Psoas muscle (tissue), 8 donors: ENCODE measurements at places on chromosomes 5 and 9. TPM values are rescaled to one million over a fixed set of nuclear protein-coding genes. Genes with fewer than 3 reads are reported as not detected.

The TICAM2 gene
- total RNA-seq, result 2.1 TPM

The FSD1L gene
- 17.0 TPM for total RNA-seq

The ARID3C gene
- not detected for total RNA-seq

The SLC6A19 gene
- not detected for total RNA-seq

The BNC2 gene
- total RNA-seq, result 115 TPM

The EGFL7 gene
- total RNA-seq, result 48.9 TPM

The SQSTM1 gene
- 707 TPM for total RNA-seq

The SPINK7 gene
- total RNA-seq, result not detected

The NEUROG1 gene
- not detected for total RNA-seq

The WDR31 gene
- 1.7 TPM for total RNA-seq

The ARHGEF37 gene
- total RNA-seq, result 9.0 TPM

DNA sequence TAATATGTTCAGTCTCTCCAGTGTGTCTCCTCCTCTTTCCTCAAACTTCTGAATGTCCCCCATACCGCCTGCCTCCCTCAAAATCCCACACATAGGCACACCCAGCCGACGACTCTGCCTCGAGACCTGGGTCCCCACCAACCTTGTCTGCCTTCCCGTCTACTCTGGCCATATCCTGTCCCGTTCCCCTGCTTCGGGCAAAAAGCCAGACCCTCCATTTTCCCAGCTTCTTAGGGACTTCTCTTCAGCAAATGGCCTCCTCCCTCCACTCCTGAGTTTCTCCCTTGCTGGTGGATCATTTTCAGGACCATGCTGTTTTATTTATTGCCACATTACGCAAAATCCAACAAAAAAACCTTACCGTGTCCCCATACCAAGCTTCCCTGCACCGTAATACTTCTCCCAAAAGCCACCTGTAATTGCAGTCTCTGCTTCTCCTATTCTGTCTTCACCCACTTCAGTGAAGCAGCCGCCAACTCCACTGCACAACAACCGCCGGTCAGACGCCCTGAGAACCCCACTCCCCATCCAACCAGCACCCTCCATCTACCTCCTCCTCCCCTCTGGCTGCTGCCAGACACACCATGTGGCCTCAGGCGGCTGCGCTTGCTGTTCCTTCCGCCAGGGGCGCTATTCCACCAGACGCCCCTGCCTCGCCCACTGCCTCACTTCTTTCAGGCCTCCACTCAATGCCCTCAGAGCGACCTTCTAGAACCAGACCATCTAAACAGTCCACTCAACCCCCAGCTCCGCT lies 117.0 kb downstream of the TRPM6 start:
- no peak for DNase-seq

DNA sequence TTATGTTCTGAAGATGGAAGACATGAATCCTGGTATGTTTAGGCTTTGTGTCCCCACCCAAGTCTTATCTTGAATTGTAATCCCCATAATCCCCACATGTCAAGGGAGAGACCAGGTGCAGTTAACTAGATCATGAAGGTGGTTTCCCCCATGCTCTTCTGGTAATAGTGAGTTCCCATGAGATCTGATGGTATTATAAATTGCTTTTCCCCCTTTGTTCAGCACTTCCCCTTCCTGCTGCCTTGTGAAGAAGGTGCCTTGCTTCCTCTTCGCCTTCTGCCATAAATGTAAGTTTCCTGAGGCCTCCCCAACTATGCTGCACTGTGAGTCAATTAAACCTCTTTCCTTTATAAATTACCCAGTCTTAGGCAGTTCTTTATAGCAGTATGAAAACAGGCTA lies 229.0 kb downstream of the ARL15 start:
- no peak for DNase-seq

DNA sequence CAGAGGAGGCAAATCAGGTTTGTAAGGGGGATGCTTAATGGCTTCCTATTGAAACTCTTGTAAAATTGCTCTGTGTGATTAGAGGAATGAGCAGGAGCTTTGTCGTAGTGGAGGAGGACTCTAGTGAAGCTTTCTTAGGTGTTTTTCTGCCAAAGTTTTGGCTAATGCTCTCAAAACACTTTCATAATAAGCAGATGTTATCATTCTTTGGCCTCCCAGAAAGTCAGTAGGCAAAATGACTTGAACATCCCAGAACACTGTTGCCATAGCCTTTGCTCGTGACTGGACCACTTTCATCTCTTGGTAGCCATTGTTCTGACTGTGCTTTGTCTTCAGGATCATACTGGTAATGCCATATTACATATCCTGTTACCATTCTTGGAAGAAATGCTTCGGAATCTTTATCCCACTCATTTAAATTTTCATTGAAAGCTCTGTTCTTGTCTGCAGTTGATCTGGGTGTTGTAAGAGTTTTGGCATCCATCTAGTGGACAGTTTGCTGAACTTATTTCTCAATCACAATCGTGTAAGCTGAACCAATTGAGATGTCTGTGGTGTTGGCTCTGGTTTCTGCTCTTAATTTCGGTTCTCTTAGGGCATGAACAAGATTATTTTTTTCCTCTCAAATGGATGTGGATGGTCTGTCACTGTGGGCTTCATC lies 187.6 kb downstream of the COMMD10 start:
- no peak for DNase-seq

DNA sequence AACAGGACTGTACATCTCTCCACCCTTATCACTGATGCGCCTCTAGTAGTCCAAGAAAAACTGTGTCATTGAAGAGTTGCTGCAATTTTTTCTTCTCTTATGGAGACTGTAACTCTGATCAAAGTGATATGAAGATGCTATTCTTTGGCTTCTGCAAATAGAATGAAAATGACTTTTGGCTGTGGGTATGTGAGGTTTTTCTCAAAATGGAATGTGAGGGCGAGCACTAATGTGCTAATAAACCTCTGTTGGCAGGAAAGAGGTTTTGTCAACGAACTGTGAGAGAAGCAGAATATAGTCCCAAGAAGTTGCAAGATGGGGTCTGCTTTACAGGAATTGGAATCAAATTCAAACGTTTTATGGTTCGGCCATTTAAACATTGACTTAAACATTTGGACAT lies 252.0 kb upstream of the GAS1 start:
- DNase-seq, result no peak

DNA sequence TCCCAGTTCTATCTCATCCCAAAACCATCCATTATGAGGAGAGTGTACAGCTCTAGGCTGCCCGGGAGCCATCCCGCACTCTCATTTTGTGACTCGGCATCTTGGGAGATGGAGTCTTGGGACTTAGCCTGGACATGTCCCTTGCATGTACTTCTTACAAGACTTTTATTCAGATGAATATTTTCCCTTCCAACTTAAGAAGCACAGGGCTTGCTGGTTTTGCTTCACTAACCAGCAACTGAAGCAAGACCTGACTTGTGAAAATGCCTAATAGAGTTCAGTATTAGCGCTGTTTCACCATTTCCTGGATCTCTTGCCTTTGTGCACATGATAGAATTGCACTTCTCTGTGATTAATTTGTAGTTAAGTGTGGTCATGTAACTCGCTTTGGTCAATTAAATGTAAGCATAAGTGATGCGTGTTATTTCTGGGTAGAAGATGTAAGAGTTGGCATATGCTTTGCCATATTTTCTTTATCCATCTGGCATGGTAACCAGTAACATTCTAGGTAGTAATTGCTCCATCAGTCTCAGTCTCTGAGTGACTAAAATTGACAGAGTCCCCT lies 55.8 kb downstream of the PDCD1LG2 start:
- no peak for DNase-seq

- no peak for DNase-seq
These were observed 27.0 kb downstream of the CPLANE1 start for GRCh38 chr5:37222181-37222580.

- no peak for DNase-seq
These were observed 13.9 kb upstream of the FNIP1 start for GRCh38 chr5:131810510-131811249.

DNA sequence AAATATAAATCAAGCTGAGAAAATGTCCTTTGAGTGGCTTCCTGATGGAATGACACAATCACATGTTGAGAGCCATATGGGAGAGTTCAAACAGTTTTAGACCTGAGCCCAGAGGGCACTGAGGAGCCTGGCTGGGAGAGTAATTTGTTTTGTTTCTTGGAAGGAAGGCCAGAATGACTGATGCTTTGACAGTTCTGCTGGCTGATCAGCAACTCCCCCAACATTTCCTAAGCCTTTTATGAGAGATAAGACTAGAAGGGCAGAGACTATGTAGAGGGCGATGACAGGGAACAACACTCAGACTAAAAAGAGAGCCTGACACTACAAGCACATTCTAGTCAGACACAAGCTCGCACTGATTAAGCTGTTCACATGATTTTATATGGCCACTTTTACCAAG lies 169.2 kb downstream of the COX7C start:
- no peak for DNase-seq

DNA sequence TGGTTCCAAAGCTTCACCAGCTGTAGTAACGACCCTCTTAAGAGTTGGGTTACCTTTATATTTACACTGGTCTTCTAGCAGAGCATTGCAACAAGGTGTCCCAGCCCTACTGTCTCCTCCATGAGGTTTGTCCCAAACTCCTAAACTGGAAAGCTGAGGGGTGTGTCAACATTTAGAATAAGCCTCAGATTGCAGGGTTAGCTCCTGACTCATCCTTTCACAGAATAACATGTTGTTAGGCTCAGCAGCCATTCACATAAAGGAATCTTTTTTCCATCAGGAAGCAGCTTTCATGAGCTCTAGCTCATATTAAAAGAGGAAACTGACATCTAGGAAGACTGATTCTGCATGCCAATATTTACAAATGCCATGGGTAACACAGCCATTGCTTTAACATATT lies 238.7 kb downstream of the EFNA5 start:
- DNase-seq, result no peak

- DNase-seq, result no peak
These were observed 1.3 kb downstream of the SH3GL2 start for GRCh38 chr9:17580119-17580518.

DNA sequence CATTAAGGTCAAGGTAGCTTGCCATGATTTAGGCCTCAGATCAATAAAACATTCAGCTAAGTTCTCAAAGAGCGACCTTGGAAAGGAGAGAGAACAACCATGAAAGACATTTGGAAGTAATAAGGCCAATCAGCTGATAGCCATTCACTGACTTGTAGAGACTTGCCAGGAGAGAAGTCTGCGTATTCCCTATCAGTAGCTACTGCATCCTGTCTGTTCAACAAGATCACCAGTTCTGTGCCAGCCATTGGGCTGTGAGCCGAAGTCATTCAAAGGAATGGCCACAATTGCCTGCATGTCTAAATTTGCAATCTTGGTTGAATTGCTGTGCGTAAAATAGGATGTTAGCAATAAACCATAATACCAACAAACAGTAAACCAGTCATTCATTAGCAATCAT lies 219.8 kb downstream of the FBXL7 start:
- no peak for DNase-seq

- DNase-seq, result peak; percentile 6
These were observed 35.1 kb upstream of the ORM1 start for GRCh38 chr9:114287763-114288192.

- DNase-seq, result peak; percentile 40
These were observed 42.8 kb downstream of the NEURL1B start for GRCh38 chr5:172683645-172684471.

- DNase-seq, result no peak
These were observed 658.8 kb downstream of the ACTL7B start for GRCh38 chr9:108197008-108197365.

- no peak for DNase-seq
These were observed 42.2 kb upstream of the IL17B start for GRCh38 chr5:149421372-149421685.

DNA sequence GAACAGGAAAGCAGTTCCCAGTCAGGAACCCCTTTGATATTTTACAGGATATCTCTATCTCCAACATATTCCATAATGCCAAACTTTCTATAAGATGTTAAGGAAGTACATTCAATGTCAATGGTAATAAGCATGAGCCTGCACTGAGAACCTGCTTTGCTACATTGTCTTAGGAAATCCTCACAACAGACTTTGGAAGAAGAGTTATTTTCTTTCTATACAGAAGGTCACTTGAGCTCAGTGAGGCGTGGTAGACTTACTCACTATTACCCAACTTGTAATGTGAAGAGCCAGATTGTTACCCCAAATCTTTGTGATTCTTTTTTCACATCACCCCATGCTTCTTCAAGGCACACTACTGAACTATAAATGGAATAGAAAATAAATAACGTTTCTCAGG lies 435.9 kb downstream of the DNAH5 start:
- DNase-seq, result no peak

DNA sequence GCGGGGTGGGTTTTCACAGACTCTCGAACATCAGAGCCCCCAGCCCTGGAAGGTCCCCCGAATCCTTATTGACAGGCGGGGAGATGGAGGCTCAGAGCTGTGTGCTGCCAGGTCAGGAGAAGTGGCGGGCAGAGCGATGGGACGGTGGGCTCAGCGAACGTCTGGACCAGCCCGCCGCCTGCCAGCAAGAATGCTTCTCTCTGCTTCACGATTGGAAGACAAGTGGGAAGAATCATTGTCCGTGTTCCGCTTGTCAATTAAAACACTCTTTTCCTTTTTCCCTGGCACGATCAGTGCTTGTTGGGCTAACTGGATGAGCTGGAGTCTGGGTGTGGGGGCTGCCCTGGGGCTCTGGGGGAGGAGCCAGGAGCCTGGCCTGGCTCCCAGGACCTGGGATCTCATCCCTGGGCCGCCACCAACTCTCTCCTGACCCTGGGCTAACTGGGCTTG lies 1.6 kb downstream of the COL5A1 start:
- no peak for DNase-seq

DNA sequence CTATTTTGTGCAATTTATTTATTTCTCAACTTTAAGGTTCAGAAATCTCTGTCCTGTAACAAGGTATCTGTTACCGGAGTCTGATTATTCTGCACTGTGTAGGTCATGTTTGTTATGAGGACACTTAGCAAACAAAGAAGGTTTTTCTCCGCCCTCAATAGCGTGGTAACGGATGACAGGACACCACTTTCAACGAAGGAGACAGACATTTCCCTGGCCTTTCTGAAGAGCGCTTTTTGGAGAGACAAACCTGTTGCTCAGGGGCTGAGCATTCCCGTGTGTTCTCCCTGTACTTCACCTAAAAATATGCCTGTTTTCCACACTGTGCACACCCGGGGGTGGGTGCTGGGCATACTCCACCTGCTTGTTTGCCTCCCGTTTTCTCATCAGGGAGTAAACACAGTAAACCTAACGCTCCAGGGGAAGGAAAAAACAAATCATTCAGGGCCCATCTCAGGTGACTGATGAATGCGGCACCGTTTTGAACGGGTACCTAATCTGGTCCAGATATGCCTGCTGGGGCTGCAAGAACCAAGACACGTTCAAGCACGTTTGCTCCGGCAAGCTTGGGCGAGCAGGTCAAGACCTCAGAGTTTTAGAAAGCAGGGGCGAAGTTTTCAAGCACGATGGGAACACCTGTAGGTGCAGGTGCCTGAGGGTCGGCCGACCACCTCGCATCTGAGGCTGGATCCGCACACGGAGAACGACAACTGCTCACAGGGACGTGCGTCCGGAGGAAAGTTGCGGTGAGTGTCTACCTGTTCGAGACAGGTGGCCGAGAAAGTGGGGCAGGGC lies 859 bp downstream of the RETREG1 start:
- no peak for DNase-seq

GRCh38 chr5:73596705-73597328 lies 29.2 kb upstream of the ARHGEF28 start:
- no peak for DNase-seq

DNA sequence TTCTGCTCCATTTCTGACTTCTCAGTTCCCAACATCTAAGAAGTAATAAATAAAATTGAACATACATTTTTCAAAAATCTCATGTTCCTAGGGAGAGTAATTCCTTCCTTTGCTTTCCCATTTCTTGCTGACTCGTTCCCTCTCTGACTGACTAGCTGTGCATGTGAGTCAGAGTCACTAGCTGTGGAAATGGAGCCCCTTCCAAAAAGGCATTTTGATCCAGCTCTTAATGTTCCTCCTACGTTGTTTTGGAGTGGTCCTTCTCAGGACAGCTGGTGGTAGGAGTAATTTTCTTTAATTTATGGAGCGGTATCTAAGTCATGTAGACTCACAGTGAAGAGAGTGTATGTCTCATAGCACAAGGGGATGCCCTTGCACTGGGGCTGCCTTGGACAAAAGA lies 460.2 kb downstream of the GADD45G start:
- no peak for DNase-seq
